Right atrium auricular region (tissue), 2 donors: ENCODE measurements at places on chromosomes 2 and 18. TPM values are rescaled to one million over a fixed set of nuclear protein-coding genes. Genes with fewer than 3 reads are reported as not detected.

The GPR39 gene
- not detected for total RNA-seq

The CCDC141 gene
- total RNA-seq: 146 TPM

The GPR45 gene
- total RNA-seq: not detected

The RFTN2 gene
- 11.6 TPM for total RNA-seq

The RAX gene
- total RNA-seq: not detected

The NFATC1 gene
- total RNA-seq: 20.2 TPM

The GPR75 gene
- total RNA-seq: 2.5 TPM

The LGALSL gene
- 15.4 TPM for total RNA-seq

The CFC1 gene
- 13.4 TPM for total RNA-seq

- H3K27me3 ChIP-seq: no peaks in the 10 kb centered on the region
- no peaks in the 10 kb centered on the region for H3K4me1 ChIP-seq
- no peak for DNase-seq
- no peak overlapping the region for H3K27ac ChIP-seq
Measured at GRCh38 chr18:69067048-69067447, 269.2 kb downstream of the CCDC102B start.

DNA sequence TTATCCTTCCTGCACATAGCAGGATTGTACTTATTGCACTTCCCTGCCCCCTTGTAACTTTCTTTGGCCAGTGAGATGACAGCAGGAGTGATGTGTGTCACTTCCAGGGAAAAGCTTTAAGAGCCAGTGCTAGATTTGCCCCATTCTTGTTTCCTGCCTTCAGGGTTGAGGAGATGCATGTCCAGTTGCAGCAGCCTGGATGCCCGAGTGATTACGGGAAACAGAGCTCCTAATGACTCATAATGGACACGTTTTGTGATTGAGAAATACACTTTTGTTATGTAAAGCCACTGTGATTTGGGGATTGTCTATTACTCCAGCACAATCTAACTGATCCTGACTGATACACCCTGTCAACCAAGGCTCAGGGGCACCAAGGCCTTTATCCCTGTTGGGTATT lies 5.0 kb upstream of the TET3 start:
- H3K4me1 ChIP-seq: peaks cover 48% of the 10 kb centered on the region
- H3K27ac ChIP-seq: no peak overlapping the region
- no peaks in the 10 kb centered on the region for H3K27me3 ChIP-seq
- H3K4me3 ChIP-seq: no peak overlapping the region
- no peak for DNase-seq
- no peaks in the 10 kb centered on the region for H3K36me3 ChIP-seq

DNA sequence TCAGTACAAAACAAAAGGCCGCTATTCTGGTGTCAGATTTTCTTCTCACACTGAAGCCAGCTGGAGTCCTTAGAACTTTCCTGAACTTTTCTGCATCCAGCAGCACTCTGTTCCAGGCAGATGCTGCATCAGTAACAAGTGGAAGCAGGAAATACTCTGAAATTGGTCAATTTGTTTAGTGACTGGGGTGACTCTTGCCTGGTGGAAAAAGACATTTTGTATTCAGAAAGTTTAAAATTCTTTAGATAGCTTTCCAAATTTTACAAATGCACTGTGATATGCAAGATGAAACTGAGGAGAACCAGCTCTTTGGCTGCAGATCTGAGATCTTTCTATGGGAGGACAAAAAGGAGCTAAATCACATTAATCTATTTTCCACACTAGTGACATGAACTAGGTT lies 385.7 kb downstream of the NRXN1 start:
- no peaks in the 10 kb centered on the region for H3K27me3 ChIP-seq
- no peak overlapping the region for H3K27ac ChIP-seq
- H3K4me1 ChIP-seq: no peaks in the 10 kb centered on the region
- no peaks in the 10 kb centered on the region for H3K36me3 ChIP-seq
- no peak overlapping the region for H3K4me3 ChIP-seq
- DNase-seq: no peak

DNA sequence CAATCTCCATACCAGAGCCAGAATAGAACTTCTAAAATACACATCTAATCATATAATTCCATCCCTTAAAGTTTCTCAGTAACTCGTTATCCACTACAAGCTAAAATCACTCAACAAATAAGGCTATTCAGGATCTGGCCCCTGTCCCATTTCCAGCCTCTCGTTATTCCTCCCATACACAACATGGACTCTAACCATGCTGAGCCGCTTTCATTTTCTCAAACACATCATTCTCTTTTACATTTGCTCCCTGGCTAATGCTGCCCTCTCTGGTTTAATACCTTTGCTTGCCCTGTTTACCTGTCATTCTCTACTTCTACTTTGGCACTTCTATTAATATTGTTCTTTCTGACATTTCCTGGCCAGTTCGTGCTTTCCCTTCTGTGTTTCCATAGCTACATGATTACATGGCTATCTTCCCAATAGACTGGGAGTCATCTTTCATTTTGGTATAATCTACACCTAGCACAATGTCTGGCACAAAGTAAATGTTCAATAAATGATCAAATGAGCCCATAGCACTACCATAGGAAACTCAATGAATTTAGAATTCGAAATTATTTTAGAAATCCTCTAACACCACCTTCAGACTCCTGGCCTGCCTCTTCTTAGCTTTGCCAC lies 163.6 kb upstream of the VRK2 start:
- no peaks in the 10 kb centered on the region for H3K4me1 ChIP-seq
- peak overlapping the region; percentile 1 for H3K4me3 ChIP-seq

- no peak for DNase-seq
- H3K27ac ChIP-seq: no peak overlapping the region
- H3K4me1 ChIP-seq: no peaks in the 10 kb centered on the region
- no peaks in the 10 kb centered on the region for H3K36me3 ChIP-seq
Measured at GRCh38 chr2:112962308-112963175, 15.3 kb upstream of the IL36G start.

GRCh38 chr2:109193807-109194619 lies 65.0 kb downstream of the SH3RF3 start:
- DNase-seq: no peak
- no peaks in the 10 kb centered on the region for H3K27me3 ChIP-seq
- no peak overlapping the region for H3K4me3 ChIP-seq

- DNase-seq: no peak
- H3K4me1 ChIP-seq: no peaks in the 10 kb centered on the region
- no peak overlapping the region for H3K27ac ChIP-seq
- H3K36me3 ChIP-seq: no peaks in the 10 kb centered on the region
Measured at GRCh38 chr2:148926291-148926961, 51.4 kb downstream of the KIF5C start.

DNA sequence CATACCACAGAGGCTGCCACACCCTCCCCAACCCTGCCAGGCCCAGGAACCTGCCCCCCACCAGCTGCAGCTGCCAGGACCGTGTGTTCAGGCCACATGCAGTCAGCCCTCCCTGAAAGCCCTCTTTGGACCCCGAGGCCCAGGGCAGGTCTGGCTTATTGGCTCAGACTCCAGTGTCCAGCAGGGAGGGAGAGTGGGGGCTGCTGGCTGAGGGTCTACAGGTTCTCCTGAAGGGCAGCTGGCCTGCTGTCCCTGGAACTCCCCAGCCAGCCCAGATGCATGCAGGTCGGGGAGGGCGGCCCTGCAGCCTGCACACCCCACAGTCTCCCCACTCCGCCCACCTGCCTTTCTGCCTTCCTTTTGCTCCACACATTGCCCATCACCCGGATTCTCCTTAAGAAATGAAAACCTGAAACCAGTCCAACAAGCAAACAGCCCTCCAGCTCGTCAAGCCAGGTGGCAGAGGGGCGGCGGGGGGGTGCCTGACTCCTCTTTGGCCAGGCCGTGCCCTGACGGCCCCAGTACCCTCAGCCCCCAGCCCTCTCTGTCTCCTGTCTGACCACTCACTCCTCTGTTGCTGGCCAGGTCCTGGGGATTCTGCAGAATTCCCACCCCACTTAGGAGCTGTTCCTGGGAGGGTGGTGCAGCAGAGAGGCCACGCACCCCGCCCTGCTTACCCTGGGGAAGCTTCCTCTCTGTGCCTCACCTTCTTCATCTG lies 18.0 kb downstream of the GPR35 start:
- no peak overlapping the region for H3K27ac ChIP-seq
- peak; percentile 7 for DNase-seq
- H3K36me3 ChIP-seq: no peaks in the 10 kb centered on the region
- H3K4me1 ChIP-seq: no peaks in the 10 kb centered on the region
- no peak overlapping the region for H3K4me3 ChIP-seq

DNA sequence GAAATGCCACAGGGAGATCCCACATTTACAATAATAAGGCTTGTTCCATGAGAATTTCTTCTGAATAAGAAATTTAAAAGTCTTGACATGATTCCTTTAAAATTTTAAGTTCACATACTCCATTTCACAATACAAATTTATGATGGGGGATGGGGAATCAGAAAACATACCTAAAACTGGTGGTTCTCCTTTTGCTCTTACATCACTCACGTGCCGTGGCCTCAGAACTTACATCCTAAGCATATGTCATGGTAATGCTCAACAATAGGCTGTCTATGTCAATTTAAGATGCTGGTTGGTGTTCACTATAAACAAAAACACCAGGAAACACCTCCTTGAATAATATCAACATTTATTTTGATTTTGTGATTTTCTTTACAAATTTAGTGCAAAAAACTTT lies 12.8 kb downstream of the UPP2 start:
- no peaks in the 10 kb centered on the region for H3K27me3 ChIP-seq
- no peak for DNase-seq
- no peak overlapping the region for H3K4me3 ChIP-seq
- H3K4me1 ChIP-seq: no peaks in the 10 kb centered on the region
- H3K36me3 ChIP-seq: no peaks in the 10 kb centered on the region

DNA sequence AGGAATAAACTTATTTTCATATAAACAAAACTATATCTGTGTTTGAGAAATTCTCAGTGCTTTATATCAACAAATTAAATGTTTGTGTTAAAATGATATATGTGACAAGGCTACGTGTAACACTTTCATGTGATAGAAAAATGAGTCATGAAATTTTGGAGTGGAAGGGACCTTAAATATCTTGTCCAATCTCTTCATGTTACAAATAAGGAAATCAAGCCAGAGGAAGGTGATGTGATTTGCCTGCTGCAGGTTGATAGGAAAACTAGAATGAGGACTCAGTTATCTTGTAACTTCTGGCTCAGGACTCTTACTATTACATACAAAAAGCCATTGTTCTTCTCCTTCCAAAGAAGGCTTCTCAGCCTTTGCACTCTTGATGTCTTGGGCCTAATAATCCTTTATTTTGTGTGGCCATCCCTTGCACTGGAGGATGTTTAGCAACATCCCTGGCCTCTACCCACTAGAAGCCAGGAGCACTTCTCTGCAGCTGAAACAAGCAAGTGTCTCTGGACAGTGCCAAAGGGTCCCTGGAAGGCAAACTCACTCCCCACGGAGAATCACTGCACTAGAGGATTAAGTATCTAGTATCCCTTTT lies 43.0 kb upstream of the NARS1 start:
- no peak overlapping the region for H3K27ac ChIP-seq
- H3K27me3 ChIP-seq: no peaks in the 10 kb centered on the region
- H3K4me1 ChIP-seq: no peaks in the 10 kb centered on the region

- H3K36me3 ChIP-seq: no peaks in the 10 kb centered on the region
- peak overlapping the region; percentile 94 for H3K27ac ChIP-seq
- no peak overlapping the region for H3K4me3 ChIP-seq
- H3K4me1 ChIP-seq: no peaks in the 10 kb centered on the region
- no peaks in the 10 kb centered on the region for H3K27me3 ChIP-seq
Measured at GRCh38 chr2:71706836-71707235, 253.5 kb downstream of the DYSF start.

- H3K27me3 ChIP-seq: no peaks in the 10 kb centered on the region
- H3K27ac ChIP-seq: no peak overlapping the region
- no peak for DNase-seq
- no peak overlapping the region for H3K4me3 ChIP-seq
- H3K4me1 ChIP-seq: no peaks in the 10 kb centered on the region
Measured at GRCh38 chr2:143068509-143068908, 60.7 kb upstream of the ARHGAP15 start.

GRCh38 chr2:79596403-79596802 lies 83.6 kb downstream of the CTNNA2 start:
- DNase-seq: no peak
- no peaks in the 10 kb centered on the region for H3K4me1 ChIP-seq
- H3K27me3 ChIP-seq: no peaks in the 10 kb centered on the region
- H3K4me3 ChIP-seq: no peak overlapping the region
- H3K27ac ChIP-seq: no peak overlapping the region

DNA sequence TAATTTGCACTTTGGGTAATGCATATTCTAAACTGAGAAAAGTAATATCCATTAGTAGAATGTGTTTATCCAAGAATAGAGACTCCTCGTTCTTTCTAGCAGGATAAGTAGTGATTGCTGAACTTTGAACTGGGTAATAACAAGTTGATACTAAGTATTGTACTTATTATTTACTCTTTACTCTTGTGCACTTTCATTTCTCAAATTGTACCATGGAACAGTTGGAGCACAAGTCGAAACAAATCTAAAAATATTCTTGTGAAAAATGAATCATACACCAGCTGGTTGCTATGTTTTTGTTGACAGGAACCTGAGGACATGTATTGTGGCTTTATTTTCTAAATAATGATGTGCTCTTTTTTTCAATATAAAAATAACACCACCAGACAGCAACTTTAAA lies 111.9 kb downstream of the RGPD3 start:
- H3K4me1 ChIP-seq: no peaks in the 10 kb centered on the region
- DNase-seq: no peak
- no peak overlapping the region for H3K27ac ChIP-seq
- no peak overlapping the region for H3K4me3 ChIP-seq

- no peaks in the 10 kb centered on the region for H3K4me1 ChIP-seq
- no peak overlapping the region for H3K27ac ChIP-seq
- no peaks in the 10 kb centered on the region for H3K27me3 ChIP-seq
- DNase-seq: no peak
- no peak overlapping the region for H3K4me3 ChIP-seq
- H3K36me3 ChIP-seq: no peaks in the 10 kb centered on the region
Measured at GRCh38 chr2:14148216-14148615, 484.3 kb upstream of the LRATD1 start.

DNA sequence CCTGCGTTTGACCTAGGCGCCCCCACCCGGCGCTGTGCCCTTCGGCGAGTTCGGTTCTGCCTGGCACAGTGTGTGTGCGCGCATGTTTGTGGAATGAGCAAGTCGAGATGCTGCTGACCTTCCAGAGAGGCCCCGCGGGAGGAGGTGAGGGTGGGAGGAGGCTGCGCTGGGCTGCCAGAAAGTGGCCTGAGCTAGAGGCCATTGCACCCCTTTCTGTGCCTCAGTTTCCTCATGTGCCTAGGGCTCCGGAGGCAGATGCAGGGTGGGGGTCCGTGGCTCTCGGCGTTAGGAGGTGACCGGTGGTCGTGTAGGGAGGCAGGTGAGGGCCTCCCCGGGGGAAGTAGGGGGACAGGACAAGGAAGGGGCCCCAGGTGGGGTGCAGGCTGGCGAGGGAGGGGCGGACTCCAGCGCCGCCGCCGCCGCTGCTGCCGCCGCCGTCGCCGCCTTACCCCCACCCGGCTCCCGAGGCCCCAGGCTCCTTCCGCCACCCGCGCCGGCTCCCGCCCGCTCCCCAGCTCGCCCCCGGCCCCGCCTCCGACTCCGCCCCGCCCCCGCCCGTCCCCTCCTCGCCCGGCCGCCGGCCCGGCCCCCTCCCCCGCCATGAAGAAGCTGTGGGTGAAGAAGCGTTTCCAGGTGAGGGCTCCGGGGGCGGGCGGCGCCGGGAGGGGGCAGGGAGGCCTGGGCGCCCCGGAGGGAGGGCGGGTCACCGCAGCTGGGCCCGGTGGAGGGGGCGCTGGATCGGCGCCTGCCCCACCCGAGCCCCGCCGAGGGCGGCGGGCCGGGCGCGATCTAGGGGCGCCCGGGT lies 7.0 kb downstream of the SPEG start:
- DNase-seq: no peak
- no peaks in the 10 kb centered on the region for H3K36me3 ChIP-seq

GRCh38 chr2:84697895-84698294 lies 181.6 kb downstream of the DNAH6 start:
- H3K4me3 ChIP-seq: no peak overlapping the region
- H3K27ac ChIP-seq: no peak overlapping the region
- H3K4me1 ChIP-seq: no peaks in the 10 kb centered on the region
- H3K27me3 ChIP-seq: no peaks in the 10 kb centered on the region
- no peaks in the 10 kb centered on the region for H3K36me3 ChIP-seq
